ENCODE measurements at places on chromosomes 3 and 15. TPM values are rescaled to one million over a fixed set of nuclear protein-coding genes. Genes with fewer than 3 reads are reported as not detected.

The KLHL40 gene
- total RNA-seq: not detected

GRCh38 chr15:78415284-78415683, 22.7 kb upstream of the IREB2 start:
- no peak for DNase-seq

The CHRFAM7A gene
- 2.4 TPM for total RNA-seq

The ITIH1 gene
- not detected for total RNA-seq

DNA sequence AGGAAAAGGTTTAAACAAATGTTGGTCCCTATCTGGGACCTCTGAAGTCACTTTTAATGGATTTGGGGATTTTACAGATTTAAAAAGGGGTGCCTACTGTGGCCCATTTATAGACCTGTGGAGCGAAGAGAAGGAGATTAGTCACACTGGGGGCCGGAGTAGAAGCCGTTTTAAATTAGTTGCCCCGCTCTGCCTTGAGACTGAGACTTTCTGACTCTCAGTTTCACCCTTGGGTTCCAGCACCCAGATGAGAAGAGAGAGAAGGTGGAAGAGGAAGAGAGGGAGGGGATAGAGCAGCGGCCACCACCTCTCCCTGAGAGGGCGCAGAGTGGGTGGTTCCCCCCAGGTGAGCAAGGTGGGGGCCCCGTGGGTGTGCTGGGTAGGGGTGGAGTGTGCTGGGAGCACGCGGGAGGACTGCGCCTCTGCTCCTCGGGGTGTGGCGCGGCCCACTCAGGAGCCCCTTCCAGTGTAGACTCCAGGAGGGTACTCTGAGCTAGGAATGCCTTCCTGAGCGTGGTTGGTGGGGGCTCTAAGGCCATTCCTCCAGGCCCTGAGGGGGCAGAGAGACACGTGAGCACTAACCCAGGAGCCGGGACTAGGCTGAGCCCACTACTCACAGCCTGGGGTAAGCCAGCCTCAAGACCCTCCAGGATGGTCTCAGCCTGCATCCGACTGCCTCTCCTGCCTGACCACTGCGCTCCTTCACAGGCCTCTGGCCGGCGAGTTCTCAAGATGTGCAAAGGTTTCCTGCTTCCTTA, 32.6 kb upstream of the RAB6B start:
- DNase-seq: no peak

Data from natural killer cell treated with Interleukin-12 subunit alpha and Interleukin-12 subunit beta and Interleukin-15 and Interleukin-18, amount 100 ng/mL, for 72 hours (primary cell).